ENCODE measurements at places on chromosomes 6 and 20.
A peak's percentile ranks its signal among the peaks of the same experiment; 100 is the strongest.

GRCh38 chr20:29326376-29327070 is 1930.9 kb upstream of the DEFB115 start:
- no peak for DNase-seq

- DNase-seq: no peak
These were observed 83.2 kb downstream of the DLL1 start for GRCh38 chr6:170207586-170208181.

GRCh38 chr6:156028335-156029131 is 572.9 kb upstream of the NOX3 start:
- peak; percentile 31 for DNase-seq

- DNase-seq: no peak
These were observed 63.3 kb downstream of the NPEPL1 start for GRCh38 chr20:58755766-58756449.

GRCh38 chr6:157830354-157831017 is 7.4 kb downstream of the SNX9 start:
- DNase-seq: no peak

GRCh38 chr6:36290668-36291620 is 21.1 kb downstream of the PNPLA1 start:
- DNase-seq: peak; percentile 96

- DNase-seq: no peak
These were observed 184.2 kb upstream of the FOXA2 start for GRCh38 chr20:22768266-22769178.

- no peak for DNase-seq
These were observed 27.9 kb downstream of the CDC5L start for GRCh38 chr6:44415449-44415848.

DNA sequence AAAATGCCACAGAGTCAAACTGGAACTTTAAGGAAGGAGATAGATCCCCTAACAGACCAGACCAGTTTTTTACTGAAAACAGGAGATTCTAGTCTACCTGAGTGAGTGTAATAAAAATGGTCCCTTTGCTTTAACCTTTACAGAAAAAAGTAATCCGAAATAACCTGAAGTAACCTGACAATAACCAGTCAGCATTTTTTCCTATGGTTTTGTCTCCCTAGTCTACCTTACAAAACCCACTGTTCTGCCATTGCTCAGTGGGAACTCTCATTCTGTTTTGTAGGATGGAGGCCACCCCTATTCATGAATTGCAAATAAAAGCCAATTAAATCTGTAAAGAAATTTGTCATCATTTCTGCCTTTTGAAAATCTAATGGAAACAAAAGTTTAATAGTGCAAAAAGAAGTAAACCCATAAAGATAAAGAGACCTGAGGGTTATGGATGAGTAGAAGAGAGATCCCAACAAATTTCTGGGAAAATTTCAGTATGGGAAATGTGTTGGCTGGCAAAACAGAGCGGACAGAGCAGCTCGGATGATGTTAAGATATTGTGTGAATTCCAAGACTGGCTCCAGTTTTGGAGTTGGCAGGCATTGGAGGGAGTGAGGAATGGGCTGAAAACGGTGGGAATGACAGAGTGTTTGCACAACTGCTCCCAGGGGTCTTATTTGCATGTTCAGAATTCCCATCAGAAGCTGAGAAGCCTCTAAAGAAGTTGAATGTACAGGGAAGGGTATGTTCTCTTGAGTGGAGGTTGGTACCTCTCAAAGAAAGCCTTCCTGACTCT is 104.7 kb upstream of the RALGAPA2 start:
- no peak for DNase-seq

GRCh38 chr20:4011226-4011975 is 4.0 kb downstream of the RNF24 start:
- DNase-seq: peak; percentile 65

DNA sequence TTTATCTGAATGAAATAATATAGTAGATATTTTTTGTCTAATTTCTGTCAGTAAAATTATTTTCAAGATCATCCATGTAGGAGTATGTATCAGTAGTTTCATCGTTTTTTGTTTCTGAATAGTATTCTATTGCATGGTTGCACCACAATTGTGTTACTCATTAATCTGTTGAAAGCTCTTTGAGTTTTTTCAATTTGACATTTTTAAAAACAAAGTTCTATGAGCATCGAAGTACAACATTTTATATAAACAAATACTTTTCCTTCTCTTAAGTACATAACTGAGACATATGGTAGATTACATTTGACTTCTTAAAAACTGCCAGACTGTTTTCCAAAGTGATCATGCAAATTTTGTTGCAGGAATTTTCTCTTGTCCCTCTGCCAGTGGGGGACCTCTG is 1113.1 kb upstream of the CITED2 start:
- DNase-seq: no peak

DNA sequence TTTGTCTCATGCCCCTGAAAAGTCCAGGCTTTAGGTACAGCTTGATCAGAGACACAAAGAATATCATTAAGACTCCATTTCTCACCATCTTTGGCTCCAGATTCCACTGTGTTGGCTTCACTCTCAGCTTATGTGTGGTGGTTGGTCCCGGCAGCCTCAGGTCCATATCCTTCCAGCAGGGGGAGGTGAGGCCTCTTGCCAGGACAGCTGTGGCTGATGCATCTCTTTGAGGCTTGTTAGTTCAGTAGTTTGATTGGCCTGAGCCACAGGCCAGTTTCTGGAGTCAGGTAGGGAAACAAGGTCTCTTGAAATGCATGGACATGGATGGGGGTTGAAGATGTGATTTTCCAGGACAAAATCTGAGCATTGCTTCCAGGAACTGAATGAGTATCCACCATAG is 62.4 kb downstream of the JAG1 start:
- DNase-seq: no peak

GRCh38 chr6:733431-734219 is 40.7 kb upstream of the EXOC2 start:
- no peak for DNase-seq

GRCh38 chr6:138467901-138468300 is 31.4 kb downstream of the NHSL1 start:
- DNase-seq: no peak

DNA sequence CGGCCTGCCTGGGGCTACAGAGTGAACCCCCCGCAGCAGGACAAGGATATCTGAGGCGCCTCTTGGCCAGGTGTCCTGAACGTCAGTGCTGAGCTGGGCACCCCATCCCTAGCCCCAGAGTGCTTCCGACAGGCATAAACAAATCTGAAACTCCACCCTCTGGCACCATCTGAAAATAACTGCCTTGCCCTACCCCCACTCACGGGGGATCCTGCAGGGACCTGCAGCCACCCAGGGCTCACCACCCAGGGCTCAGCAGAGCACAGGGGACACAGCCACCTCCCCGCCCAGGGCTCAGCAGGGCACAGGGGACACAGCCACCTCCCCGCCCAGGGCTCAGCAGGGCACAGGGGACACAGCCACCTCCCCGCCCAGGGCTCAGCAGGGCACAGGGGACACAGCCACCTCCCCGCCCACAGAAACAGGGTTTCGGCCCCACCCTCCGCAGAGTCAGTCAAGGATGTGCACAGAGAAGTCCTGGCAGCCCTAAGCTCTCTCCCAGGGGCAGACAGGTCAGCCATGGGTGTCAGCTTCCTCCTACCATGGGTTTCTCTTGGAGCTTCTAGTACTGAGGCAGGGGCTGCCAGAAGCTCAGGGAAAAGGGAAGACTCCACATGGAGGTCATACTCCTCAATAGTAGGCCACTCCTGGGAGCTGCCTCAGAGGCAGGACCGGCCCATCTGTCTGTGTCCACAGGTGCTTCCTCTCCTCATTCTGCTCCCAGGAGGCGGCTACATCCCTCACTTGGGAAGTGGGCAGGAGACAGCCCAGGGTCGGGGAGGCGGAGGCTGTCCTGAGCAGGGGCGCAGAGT is 4.6 kb downstream of the UCKL1 start:
- DNase-seq: no peak

GRCh38 chr6:166567813-166568212 is 18.7 kb downstream of the RAMACL start:
- DNase-seq: no peak

GRCh38 chr6:159973951-159974350 is 5.1 kb downstream of the IGF2R start:
- peak; percentile 82 for DNase-seq

GRCh38 chr6:134047673-134048072 is 4.8 kb downstream of the SLC2A12 start:
- DNase-seq: no peak

- peak; percentile 89 for DNase-seq
These were observed 215.0 kb upstream of the MARCKS start for GRCh38 chr6:113642001-113642713.

DNA sequence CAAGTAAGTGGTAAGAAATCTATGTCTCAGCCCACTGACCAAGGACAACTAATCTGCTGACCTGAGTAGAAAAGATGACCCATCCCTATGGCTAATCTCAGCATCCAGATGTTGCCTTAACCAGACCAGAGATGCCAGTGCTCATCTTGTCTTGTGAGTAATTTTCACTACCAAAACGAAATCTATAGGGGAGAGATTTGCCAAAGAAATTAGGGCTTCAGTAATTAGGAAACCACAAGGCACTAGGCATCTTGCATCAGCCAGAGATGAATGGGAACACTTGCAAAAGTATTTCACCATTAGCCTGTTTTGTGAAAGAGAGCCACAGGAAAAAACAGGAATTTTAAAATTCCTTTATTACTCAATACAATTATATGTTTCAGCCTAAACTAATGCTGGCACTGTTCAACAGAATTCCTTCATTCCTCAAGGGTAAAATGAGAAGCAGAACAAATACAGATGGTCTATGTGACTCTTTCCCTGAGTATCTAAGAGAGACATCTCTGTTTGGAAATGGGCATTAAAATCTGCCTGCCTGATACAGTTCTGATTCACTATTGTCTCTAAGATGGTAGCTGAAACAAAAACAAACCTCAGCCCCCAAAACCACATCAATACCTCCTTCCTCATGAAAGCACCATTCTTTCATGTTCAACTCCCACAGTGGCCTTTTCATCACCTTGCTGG is 87.8 kb downstream of the GMDS start:
- DNase-seq: peak; percentile 35

DNA sequence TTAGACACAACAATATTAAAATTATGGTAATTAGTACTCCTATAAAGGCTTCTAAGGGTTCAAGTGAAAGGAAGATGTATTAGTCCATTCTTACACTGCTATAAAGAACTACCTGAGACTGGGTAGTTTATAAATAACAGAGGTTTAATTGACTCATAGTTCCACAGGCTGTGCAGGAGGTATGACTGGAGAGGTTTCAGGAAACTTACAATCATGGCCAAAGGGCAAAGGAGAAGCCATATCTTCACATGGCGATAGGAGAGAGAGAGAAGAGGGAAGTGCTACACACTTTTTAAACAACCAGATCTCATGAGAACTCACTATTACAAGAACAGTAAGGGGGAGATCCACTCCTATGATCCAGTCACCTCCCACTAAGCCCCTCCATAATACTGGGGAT is 52.9 kb downstream of the TINAG start:
- no peak for DNase-seq

DNA sequence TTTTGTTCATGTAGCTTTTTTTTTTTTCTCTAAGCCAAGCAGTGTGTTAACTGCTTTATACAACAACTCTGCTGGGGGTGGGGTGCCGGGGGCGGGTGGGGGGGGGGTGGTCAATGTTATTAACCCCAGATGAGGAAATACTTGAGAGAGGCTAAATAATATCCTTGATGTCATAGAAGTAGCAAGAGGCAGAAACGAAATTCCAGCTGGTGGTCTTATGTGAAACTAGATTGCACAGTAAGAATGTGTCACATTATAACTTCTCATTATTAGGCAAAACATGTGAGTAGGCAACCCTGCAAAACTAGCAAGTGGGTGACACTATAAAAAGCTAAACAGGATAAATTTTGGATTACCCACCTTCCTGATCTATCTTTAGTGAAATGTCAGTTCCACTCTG is 12.8 kb downstream of the MYLK4 start:
- peak; percentile 86 for DNase-seq

- DNase-seq: no peak
These were observed 82.0 kb downstream of the PTPRK start for GRCh38 chr6:128438393-128438792.

DNA sequence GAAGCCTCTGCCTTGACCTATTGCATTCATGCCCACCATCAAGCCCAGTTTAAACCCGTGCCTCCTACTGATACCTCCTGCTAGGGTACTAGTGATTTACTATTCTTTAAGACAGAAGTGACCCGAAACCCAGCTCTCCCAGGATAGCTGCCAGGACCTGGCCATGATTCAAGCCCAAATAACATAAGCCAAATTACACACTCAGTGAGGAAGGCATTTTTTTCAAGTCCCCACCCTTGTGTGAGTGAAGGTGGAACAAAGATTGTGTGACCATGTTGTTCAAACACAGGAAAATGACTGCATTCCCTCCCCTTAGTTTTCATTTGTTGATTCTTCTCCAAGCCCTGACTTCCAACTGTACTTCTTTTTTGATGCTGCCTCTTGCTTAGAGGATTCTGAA is 3.7 kb upstream of the KAT14 start:
- DNase-seq: no peak

DNA sequence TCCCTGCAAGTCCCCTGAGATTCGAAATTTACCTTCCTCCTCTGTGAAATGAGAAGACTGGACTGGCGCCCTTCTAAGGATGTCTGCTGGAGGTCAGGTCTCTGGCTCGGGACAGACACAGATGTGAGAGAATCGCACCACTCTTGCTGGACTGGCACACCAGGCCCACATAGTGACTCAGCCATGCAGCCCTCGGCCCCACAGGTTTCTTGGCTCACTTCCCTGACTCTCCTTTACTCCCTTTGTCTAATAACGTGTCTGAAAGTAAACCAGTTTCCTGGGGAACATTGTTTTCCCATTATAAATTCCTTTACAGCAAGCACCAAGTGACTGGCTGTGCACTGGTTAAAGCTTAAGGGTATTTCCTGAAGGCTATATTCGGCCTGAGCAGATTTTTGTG is 106.7 kb upstream of the PLEKHG1 start:
- no peak for DNase-seq

- peak; percentile 85 for DNase-seq
These were observed 76.2 kb downstream of the FAM229B start for GRCh38 chr6:112163295-112164257.

- no peak for DNase-seq
These were observed 813.3 kb downstream of the HACE1 start for GRCh38 chr6:104046426-104046825.

GRCh38 chr6:37565267-37566110 is 65.8 kb upstream of the CCDC167 start:
- no peak for DNase-seq

DNA sequence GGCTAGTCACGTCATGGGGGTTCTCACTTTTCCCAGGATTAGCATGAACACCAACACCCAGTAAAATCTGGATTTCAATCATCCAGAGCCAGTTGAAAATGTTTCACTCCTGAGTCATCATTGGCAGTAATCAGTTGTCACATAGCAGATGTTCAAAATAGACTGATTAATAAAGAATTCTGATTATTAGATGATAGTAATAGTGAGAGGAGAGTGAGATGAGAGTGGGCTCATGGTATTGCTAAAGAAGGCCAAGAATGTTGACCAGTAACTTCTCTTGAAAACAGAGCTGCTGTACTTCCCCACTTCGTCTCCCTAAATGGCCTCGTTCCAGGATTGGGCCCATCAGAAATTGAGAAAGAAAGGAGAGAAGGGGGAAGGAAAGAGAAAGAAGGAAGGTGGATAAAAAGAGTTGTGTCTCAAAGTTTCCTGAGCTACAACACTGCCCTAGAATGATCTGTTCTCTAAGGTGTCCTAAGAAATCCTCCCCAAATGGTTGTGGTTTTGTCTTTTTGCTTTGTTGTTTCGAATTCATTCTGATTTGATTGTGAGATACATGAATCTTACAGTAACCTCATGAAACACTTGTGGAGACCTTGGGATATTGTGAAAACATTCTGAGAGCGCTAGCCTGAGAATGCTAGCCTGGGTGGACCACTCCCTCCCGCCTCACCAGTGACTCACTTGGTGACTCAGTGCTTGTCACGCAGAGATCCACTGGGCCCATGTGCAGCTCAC is 502.2 kb upstream of the JARID2 start:
- peak; percentile 96 for DNase-seq

GRCh38 chr6:1437553-1438406 is 48.4 kb downstream of the FOXF2 start:
- DNase-seq: no peak

Measured in suppressor macrophage treated with lipopolysaccharide for 4 hours (primary cell).